Spinal cord (tissue), 10 donors: ENCODE measurements at places on chromosomes 12 and 14.

GRCh38 chr14:81727218-81727617 is 193.6 kb upstream of the SEL1L start:
- no peak for DNase-seq

- DNase-seq: no peak
Observed at GRCh38 chr12:4962539-4963486, 53.1 kb downstream of the KCNA1 start.

DNA sequence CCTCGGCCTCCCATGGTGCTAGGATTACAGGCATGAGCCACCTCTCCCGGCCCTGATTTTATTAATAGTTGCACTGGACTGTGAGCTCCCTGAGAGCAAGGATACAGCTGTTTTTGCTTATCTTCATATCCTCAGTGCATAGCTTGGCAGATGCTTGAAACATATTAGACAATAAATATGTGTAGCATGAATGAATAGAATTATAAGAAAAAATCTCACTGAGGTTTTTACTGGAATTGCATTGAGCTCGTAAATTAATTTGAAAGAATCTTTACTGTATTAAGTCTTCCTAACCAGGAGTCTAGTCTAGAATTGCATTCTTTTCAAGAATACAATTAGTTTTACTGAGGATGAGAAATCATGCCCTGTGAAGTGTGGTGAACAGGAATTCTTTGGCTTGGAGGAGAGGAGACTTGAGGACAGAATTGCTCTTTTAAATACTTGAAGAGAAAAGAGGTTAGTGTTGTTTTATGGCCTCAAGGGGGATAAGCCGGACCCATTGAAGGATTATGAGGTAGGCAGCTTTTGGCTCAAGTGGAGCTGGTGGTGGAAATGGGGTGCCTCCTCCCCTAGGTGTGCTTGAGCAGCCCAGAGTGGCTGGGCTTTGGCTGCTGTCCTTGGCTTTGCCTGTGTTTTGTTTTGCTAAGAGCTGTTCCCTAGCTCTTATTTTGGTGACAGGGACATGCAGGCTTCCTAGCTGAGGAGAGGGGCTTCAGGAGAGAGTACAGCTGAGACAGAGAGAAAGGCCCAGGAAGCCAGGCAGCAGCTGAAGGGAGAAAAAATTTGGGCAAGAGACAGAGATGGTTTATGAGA is 34.0 kb downstream of the PLEKHD1 start:
- no peak for DNase-seq

DNA sequence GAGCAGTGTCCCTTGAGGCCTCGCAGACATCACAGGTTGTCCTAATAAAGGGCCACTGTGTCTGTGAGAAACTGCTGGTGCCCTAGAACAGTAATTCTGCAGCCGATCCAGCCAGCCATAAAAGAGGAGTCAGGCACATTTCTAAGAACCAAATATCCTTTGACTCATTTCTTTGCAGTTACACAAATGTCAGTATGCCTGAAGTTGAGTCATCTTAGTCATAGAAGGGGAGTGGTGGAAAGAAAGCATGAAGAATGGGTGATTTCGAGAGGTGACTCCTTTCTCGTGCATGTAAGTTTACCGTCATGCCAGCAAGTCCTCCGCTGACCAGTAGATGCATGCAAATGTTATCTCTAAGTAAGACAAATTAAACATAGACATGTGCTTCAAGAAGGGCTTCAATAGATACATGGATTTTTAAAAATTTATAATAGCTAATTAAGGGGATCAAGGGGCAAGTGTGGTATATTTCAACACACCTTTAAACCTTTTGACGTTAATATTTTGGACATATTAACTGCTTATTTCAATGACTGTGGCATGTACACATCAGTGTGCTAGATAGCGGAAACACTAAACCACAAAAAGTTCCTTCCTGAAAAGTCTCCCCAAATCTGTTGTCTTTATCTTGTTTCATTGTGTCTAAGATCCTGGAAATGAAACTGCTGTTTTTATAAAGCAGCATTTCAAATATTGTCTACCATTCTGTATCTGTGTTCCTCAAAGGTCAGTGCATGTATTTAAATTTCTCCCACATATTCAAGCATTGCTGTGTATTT is 497.4 kb downstream of the NPAS3 start:
- no peak for DNase-seq

DNA sequence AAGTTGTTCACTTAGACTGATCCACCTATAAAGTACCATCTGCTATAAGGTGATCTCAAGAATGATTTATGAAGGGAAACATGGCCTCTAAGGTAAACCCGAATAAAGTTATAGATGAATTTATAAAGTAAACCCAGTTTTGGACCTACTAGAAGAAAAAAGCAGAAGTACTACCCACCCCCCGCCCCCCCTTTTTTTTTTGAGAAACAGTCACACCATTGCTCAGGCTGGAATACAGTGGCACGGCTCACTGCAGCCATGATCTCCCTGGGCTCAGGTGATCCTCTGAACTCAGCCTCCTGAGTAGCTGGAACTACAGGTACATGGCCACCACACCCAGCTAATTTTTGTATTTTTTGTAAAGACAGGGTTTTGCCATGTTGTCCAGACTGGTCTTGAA is 3.9 kb downstream of the ENTPD5 start:
- DNase-seq: no peak

- no peak for DNase-seq
Observed at GRCh38 chr14:81819344-81819743, 285.7 kb upstream of the SEL1L start.

GRCh38 chr12:132837693-132838409 is 9.2 kb upstream of the GOLGA3 start:
- DNase-seq: no peak

GRCh38 chr14:100238419-100239210 is at the start of gene YY1:
YY1 (plus strand) TSS chr14:100239144; CDS start chr14:100239245, 101 bp downstream.
- peak; percentile 94 for DNase-seq

DNA sequence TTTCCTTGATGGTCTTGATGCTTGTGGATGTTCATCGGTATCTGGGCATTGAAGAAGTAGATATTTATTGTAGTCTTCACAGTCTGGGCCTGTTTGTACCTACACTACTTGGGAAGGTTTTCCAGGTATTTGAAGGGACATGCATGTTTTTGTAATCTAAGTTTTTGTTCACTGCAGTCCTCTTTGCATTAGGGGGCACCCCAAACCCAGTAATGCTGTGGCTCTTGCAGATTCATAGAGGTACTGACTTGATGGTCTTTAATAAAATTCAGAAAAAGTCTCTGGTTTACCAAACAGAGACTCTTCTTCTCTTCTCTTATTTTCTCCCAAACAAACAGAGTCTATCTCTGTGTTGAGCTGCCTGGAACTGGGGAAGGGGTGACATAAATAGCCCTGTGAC is 150.9 kb upstream of the SLC16A7 start:
- DNase-seq: no peak

GRCh38 chr12:5432011-5432400 is at the start of gene NTF3:
NTF3 (plus strand) TSS chr12:5432108; CDS start chr12:5432325, 217 bp downstream.
- DNase-seq: peak; percentile 68
